NCI-H1048 (cell line): ENCODE measurements at places on chromosomes 13 and 19.

GRCh38 chr19:16160943-16161560 lies 12.3 kb downstream of the CIB3 start:
- DNase-seq: no peak

DNA sequence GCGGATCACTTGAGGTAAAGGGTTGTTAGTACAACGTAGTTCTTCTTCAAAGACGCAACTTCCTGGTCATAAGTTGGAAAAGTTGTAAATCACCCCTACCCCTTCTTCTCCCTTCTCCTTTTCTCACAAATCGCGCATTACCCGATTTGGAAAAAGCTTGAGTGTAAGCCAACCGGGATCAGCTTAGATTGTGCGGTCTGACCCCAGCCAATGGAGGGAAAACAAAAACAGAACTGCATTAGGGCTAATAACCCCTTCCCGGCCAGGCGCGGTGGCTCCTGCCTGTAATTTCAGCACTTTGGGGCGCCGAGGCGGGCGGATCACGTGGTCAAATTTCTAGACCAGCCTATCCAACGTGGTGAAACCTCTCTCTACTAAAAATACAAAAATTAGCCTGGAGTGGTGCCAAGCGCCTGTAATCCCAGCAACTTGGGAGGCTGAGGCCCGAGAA lies 806 bp downstream of the ZNF90 start:
- no peak for DNase-seq

DNA sequence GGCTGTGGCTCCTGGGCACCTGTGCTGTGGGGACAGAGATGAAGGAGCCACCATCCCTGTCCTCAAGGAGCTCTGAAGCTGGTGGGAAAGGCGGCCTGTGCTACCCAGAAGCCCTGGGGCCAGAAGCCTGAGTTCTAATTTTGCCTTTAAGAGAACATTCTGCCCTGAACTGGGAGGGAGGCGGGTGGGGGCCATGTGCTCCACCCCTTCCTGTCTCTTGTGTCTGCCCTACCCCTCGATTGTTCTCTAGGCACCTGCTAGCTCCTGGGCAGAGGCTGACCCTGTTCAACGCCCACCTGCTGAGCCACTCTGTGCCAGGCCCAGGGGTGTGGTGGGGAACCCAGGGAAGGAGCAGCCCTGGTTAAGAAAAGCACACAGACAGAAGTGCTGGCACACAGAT lies 5.9 kb downstream of the TRAPPC6A start:
- no peak for DNase-seq

DNA sequence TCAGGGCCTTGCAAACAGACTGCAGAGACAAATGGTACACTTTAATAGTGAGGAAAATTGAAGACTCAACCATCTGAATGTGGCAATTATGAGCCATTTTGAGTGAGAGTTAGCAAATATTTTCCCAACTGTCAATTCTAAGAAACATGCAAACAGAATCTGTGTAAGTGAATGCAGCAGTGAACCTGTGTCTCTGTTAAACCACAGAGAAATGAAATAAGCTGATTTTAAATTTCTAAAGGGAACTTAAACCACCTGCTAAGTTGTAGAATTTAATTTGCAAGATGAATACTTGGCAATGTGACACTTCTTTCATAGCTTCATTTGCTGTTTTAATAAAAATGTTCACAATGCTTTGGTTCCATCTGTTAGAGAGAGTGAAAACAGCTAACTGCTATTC lies 42.0 kb upstream of the TDRD3 start:
- DNase-seq: no peak

GRCh38 chr19:48716562-48717291 lies 2.8 kb downstream of the MAMSTR start:
- no peak for DNase-seq

- DNase-seq: no peak
Observed at GRCh38 chr19:14830702-14831101, 4.3 kb downstream of the OR7A5 start.

- DNase-seq: no peak
Observed at GRCh38 chr13:40793339-40793738, 3.9 kb downstream of the SLC25A15 start.

GRCh38 chr19:33133438-33134031 lies 1.6 kb downstream of the WDR88 start:
- no peak for DNase-seq

DNA sequence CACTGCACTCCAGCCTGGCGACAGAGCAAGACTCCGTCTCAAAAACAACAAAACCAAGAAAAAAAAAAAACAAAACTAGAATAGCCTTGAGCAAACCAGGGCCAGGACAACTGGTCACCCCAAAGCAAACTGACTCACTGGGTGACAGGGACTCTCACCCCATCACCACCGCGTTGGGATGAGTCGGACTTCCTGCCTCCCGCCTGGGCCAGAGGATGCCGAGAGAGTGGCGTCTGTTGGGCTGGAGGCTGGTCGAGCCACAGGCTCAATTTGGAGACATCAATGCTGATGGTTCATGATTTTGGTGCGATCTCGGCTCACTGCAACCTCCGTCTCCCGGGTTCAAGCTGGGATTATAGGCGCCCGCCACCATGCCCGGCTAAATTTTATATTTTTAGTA lies 11.6 kb downstream of the TMPRSS9 start:
- DNase-seq: no peak

DNA sequence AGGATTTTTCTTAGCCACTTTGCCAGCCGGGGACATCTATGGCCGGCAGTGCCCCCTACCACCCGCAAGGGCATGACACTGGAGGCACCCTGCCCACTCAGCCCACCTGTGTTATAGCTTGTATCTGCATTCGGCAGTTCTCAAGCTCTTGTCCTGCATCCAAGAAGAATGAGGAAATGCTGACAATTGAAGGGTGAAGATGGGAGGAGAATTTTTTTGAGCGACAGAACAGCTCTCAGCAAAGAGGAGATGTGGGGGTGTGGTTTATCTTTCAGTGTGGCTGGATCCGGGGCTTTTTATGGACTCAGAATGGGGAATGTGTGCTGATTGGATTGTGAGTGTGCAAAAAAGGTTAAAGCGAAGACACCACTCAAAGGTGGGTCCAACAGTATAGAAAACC lies 5.4 kb upstream of the C19orf38 start:
- no peak for DNase-seq

GRCh38 chr13:75566658-75567057 lies 17.1 kb downstream of the UCHL3 start:
- no peak for DNase-seq

DNA sequence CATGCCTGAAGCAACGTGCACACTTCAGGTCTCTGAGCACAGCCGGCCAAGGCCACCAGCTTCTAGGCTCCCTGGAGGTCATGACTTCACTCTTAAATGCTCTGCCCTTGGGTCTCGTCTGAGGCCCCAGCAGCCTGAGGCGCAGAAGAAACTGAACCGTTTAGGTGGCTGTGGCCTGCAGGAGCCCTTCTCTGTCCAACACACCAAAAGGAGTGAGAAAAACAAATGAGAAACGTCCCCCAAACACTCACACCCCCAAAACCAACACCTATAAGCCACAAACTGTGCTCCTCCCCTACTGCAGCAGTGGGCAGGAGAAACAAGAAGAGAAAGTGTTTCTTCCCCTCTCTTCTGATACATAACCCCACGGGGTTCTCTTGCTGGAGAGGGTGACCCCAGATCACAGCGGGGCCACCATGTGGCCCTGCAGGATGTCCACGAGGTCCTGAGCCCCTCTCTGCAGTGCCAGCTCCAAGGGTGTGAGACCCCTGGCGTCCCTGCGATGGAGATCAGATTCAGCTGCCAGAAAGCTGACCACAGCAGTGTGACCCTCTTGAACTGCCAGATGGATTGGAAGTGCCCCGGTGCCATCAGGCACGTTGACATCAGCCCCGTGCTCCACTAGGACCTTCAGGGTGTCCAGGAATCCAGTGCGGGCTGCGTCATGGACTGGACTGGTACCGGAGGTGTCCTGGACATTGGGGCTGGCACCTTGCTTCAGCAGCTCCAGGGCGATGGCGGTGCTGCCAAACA lies 1.0 kb upstream of the KRI1 start:
- DNase-seq: no peak

GRCh38 chr13:29594710-29595379 lies 643 bp downstream of the SLC7A1 start:
- no peak for DNase-seq
